ENCODE measurements at places on chromosomes 6 and 20.

DNA sequence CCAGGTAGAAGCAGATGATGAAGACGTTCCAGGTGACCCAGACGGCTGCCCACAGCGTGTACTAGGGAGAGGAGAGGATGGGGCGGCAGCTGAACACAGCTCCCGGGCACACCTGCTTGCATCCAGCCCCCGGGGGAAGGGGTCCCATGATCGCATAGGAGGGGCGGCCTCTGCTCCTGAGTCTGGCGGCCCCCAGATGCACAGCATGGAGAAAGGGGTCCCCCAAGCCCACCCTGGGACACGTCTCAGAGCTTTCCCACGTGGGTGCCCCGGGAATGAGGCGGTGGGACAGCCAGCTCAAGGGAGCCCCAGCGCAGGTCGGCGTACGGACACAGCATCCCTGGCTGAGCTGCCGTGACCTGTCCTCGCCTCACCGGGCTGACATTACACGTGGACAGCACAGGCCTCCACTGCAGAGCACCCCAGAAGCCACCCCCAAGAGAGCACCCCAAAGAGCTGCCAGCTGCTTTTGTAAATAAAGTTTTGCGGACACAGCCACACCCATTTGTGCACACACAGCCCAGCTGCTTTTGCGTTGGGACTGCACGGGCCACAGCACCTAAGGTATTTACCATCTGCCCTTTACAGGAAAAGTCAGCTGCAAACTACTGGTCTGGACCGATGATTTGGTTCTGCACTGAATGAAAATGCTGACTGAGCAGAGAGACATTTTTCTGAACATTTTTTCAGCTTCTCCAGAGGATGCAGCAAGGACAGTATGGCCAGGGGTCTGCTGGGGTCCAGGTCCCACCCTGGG lies 5.2 kb downstream of the NKAIN4 start:
- DNase-seq = no peak

- no peak for DNase-seq
Observed at GRCh38 chr20:31669876-31670275, 32.2 kb downstream of the COX4I2 start.

DNA sequence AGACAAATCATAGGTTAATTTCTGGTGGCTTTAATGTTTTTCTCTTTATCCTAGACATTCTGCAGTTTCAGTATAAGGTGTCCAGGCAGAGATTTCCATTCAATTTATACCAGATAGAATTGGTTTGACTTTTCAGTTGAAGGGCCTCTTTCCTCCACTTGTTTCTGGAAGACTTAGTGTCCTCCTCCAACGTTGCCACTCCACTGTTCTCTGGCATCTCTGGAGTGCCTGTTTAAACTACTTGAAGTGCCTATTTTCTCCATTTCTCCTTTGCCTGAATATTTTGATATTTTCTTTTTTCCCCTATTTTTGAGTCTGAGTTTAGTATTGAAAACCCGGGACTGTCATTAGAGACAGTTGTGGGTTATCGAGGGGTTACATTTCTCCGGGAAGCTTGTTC lies 27.7 kb downstream of the EDN3 start:
- DNase-seq = no peak

DNA sequence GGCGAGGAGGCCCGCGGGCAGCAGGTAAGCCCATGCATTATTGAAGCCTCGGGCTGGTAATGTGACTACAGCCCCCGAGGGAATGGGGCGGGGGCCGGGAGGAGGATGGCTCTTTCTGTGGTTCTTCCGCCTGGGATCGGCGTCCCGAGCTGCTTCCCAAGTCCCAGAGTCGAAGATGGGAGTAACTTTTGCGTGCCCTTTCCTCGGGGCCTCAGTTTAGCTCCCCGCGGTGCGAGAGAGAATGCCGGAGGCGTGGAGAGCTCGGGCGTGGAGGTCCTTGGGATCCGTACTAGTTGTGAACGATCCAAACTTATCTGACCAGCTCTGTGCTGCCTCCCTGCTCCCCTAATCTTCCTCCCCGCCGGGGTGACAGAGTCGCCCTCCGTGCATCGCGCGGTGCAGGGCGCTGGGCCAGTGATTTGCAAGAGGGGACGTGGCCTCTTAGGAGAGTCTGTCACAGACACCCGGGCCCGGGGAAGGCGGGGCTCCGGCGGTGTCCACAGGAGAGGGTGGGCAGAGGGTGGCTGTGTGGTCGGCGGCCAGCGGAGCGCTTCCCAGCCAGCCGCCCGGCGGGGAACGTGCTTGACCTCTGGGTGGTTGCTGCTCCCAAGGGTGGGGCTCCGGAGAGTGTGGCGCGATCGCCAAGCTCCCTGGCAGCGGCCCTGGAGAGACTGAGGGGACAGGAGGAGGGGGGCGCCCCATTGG lies 815 bp downstream of the UTRN start:
- DNase-seq = no peak

DNA sequence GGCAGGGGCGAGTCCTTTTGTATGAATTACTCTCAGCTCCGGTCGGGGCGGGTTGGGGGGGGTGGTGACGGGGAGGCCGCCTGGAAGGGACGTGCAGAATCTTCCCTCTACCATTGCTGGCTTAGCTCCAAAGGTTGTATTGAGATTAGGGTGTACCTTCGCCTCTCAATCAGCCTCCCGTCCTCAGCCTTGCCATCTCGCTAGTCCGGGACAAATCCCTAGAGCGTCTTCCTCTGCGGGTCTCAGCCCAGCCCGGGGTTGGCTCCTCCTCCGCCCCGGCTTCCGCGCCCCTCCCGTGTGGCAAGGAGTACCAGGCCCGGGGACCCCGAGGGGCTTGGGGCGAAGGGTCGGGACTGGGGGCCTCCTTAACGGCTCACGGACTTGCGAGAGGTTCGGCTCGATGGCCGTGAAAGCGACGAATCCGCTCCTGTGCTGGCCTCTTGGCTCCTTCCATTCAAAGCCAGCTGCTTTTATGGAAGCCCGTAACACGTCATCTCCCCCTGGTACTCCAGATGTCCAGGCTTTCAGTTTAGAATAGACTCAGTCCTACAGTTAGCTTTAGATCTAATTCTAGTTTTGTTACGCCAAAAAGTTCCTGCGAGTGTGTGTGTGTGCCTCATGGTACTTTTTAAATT lies 636 bp upstream of the EEF1A1 start:
- DNase-seq = no peak

- no peak for DNase-seq
Observed at GRCh38 chr20:19975436-19975799, 41.7 kb upstream of the NAA20 start.

GRCh38 chr20:14264869-14265268 lies 72.5 kb downstream of the FLRT3 start:
- DNase-seq = no peak

GRCh38 chr6:149209871-149210775 lies 107.4 kb upstream of the TAB2 start:
- DNase-seq = no peak

GRCh38 chr20:41057999-41058673 lies 29.5 kb downstream of the TOP1 start:
- no peak for DNase-seq

GRCh38 chr20:10790013-10790412 lies 116.2 kb upstream of the JAG1 start:
- no peak for DNase-seq

GRCh38 chr20:14559612-14560011 lies 222.2 kb upstream of the FLRT3 start:
- no peak for DNase-seq

DNA sequence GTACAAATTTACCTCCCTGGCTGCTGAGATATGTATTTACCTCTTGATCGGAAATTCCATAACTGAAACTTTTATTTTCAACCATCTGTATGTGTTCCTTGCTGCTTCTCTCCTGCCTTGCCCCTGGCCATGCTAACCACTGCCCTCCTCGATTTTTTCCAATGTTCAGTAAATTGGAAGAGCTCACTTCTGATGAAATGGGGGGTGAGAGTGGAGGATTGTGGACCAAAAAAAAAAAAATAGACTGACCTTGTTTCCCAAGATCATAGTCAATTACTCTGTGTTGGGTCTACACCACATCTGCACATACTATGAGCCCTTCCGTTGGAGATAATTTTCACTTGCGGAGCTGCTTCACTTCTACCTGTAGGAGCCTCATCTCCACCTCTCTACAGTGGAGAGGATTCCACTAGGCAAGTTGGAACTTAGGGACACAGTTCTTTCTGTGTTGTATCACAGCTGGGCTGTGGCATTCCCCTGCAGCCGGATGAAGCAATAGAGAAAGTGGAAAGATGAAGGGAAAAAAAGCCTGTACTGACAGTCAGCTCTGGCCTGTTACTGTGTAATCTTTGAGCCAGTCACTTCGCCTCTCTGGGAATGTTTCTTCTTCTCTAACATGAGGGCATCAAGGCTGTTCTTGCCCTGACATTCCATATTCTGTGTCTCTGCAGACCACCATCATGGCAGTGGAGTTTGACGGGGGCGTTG lies 1.6 kb downstream of the PSMB9 start:
- no peak for DNase-seq

DNA sequence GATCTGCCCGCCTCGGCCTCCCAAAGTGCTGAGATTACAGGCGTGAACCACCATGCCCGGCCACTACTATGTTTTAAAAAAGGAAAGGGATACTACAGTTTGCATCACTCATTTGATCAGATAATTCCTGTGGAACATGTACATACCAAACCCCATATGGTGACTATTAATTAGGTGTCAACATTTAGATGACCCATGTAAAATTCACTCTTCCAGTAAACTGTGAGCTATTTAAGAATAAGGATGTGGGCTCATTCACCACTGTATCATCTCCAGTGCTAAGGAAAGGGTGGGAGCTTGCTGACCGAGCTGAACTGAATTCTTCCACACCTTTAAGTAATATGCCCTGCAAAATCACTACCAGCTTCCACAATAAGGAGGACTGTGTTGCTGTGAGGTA lies 127.5 kb downstream of the BTBD9 start:
- no peak for DNase-seq

DNA sequence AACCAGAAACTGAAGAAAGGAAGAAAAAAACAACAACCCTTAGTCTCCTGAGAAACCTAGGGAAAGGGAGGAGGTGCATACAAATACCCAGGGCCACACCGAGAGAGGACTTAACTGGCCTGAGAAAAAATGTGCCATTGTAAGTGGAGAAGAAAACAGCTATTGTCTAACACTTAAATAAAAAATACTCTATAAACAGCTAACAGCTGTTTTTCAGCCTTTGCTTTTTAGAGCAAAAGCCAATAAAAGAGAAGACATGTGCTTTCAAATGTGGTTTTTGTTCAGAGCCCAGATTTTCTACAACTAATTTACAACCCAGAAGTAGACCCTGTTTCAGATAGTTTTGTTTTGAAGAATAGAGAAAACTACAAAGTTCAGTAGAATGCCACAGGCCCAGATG lies 56.0 kb upstream of the SLC22A16 start:
- no peak for DNase-seq

DNA sequence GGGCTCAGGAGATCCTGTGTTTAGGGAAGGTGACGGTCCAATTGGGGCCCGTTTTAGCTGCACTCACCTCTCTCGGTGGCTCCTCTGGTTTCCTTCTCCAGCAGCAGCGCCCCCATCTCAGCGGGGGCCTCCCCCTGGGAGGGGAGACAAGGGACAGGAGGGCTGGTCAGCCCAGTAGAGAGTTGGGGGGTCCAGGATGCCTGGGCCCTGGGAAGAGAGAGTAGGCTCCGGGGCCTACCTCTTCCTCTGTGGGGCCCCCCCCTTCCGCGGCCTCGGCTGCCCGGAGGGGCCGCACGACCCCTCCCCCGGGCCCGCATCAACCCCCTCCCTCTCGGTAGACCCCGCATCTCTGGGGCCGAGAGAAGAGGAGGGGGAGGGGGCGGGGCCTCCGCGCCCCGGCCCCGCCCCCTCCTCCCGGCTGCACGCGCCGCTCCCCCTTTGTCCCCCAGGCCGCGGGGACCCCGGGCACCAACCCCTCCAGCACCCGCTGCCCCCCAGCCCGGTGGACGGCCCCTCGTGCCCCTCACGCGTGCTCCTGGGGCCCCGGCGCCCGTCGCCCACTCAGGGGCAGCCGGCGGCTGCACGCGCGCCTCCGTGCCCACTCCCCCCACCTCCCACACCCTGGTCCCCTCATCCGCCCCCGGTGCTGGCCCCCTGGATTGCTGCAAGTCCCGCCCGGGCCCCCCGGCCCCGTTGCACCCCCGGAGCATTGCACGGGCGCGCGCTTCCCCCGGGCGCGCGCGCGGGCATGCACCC lies 464 bp downstream of the EHMT2 start:
- DNase-seq = no peak

- DNase-seq = no peak
Observed at GRCh38 chr20:31843881-31844280, 1.5 kb downstream of the FOXS1 start.

DNA sequence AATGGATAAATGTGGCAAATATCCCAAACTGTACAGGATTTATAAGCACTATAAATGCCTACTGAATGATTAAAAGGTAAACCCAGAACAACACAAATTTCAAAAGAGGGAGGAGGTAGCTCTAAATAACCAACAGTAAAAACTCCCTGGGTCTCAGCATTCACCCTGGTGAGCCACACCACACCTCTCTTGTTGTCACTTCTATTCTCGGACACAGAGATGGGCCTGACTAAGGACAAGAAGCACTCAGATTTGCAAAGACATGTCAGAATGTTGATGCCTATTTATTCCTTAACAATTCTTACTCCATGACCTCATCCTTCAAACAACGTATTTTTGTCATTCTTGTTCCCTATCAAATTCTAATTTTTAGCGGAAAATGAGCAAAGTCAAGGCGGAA lies 14.7 kb downstream of the TNFRSF21 start:
- no peak for DNase-seq

DNA sequence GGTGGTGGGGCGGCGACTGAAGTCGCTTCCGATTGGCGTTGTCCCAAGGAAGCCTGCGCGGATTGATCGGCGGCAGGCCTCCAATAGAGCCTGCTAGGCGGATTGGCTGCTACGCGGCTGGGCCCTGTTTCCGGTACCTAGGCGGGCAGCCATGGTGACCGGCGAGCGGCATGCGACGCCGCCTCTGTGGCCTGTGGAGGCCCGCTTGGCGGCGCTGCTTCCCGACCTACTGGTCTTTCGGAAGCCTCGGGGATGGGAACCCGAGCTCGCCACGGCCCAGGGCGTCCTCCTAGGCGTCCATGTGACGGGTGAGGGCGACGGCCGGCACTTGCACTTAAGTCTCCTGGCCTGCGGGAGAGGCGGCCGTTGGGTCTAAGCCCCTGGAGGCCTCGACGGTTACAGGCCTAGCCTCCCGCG lies 28.1 kb downstream of the NFYA start:
- DNase-seq = no peak

GRCh38 chr6:47084610-47085009 lies 42.5 kb upstream of the ADGRF1 start:
- no peak for DNase-seq

- no peak for DNase-seq
Observed at GRCh38 chr6:44284867-44285266, 14.6 kb downstream of the TMEM151B start.

DNA sequence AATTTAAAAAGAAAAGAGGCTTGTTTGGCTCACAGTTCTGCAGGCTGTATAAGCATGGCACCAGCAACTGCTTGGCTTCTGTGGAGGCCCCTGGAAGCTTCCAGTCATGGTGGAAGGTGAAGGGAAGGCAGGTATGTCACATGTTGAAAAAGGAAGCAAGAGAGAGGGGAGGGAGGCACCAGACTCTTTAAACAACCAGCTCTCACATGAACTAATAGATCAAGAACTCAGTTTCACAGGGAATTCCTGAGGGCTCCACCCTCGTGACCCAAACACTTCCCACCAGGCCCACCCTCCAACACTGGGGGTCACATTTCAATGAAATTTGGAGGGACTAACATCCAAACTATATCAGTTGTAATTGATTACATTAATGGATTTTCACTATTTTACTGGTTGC lies 127.9 kb upstream of the MLIP start:
- DNase-seq = no peak

GRCh38 chr20:8530022-8530421 lies 398.0 kb downstream of the PLCB1 start:
- no peak for DNase-seq

GRCh38 chr6:159953091-159953601 lies 15.7 kb upstream of the IGF2R start:
- no peak for DNase-seq

All from T follicular helper cell (primary cell).